ENCODE measurements at places on chromosomes 7 and 10. TPM values are rescaled to one million over a fixed set of nuclear protein-coding genes. Genes with fewer than 3 reads are reported as not detected.

- DNase-seq = no peak
These were observed 57.8 kb downstream of the AUTS2 start for GRCh38 chr7:69656077-69656476.

- DNase-seq = no peak
These were observed 214.7 kb downstream of the EMX2 start for GRCh38 chr10:117757086-117757720.

The LUC7L2 gene
- total RNA-seq = 106 TPM

The TCAF2 gene
- total RNA-seq = 50.8 TPM

DNA sequence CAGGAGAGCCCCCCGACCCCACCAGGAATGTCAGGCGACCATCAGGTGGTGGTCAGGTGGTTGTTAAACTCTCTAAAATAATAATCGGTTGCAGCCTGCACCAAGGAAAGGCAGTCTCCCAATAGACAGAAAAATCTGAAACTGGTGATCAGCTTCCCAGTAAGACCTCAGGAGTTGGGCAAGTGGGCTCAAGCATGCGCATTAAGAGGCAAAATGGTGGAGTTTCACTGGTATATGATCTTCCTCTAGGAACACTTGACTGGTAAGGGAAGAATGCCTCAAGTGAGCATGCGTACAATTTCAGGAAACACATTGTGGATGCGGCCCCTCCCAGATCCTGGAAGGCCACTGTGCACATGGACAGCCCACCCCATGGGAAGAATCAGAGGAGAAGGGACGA, 619.9 kb downstream of the TYW1 start:
- DNase-seq = no peak

DNA sequence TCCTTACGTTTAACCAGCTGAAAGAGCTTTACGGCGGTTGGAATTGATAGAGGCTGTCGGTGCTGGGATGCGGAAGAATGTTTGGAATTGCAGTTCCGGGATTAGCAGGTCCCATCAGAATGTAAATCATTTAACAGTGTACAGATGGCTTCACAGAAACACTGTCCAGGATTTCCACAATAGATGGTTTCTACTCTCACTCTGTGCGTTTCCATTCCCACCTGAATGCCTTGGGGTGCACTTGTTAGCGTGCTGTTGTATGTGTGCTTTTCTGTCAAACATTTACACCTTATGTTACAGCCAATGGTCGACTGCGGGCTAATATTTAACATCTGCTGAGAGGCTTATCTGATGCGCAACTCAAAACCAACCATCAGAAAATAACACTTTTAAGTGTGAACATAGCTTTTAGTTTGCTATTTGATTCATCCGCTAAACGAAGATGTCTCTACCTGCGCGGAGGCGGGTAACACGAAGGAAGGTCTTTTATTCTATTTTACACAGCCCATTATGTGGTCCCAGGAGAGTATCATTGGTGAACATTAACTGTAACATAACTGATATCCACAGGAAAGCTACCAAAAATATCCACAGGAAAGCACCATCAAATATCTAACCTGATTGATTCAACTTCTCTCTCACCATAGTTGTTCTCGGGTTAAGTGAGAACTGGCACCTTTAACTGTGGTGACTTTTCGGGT, 179.0 kb downstream of the PRPF18 start:
- no peak for DNase-seq
